ENCODE measurements at places on chromosomes 5 and 9.

DNA sequence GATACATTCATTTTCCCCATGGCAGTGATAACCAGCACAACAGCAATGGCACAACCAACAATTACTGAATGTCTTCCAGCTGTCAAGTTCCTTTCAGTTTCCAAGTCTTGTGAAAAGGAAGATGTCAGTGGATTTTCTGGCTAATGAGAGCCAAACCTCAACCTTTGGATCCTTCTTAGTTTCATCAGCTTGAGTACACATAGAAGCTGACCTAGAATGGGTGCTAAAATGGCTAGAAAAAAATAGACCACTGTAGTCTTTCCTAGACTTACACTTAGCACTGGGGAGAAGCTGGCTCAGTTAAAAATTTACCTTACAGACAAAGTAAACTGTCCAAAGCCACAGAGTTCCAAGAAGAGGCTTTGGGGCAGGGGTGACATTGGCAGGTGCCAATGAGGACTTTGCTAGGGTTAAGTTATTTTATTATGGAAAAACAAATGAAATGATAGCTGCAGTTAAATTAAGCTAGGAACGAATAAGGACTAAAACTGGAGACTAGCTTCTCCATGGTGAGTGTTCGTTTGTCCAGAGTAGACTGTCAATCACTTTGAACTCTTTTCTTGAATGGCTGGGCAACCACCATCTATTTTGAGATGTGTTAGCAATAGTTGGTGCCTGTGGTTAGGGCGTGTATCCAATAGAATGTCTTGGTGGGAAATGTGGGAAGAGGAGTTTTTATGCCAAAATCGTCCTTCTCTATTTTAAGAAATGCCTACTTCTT lies 25.9 kb upstream of the TXN start:
- peak; percentile 37 for DNase-seq

DNA sequence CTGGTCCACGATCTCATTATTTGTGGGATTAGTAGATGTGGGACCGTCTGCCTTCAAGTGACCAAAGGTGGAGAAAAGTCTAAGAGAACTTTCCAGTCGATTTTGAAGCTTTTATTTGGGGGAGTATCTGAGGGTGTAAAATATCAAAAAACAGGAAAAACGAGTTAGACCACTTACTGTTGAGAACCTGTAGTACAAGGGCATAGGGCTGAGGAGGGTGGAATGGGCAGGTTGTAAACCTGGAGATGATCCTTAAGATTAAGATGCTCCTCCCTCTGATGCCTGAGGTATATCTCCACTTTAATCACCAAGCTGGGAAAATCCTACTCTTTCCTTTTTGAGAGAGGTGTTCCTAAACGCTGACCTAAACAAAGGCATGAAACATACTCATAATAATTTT lies 32.0 kb upstream of the GTF2H2C start:
- DNase-seq: no peak

DNA sequence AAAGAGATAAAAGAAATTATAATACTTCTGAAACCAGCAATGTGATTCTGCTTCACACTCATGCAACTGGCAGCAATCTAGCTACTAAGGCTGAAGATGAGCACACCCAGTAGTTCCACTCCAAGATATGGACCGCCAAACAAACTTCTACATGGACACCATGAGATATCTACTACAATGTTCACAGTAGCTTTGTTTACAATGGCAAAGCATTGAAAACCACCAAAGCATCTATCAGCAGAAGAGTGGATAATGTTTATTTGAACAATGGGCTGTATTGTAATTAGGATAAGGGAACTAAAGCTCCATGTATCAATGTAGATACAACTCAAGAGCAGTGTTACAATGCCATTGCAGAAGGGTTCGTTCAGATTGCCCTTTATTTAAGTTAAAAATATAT lies 91.2 kb upstream of the ERBIN start:
- DNase-seq: no peak

GRCh38 chr5:79888643-79889042 lies 102.4 kb downstream of the MTX3 start:
- DNase-seq: no peak

GRCh38 chr5:139415221-139415861 lies 11.5 kb upstream of the SPATA24 start:
- no peak for DNase-seq

- no peak for DNase-seq
These were observed 656 bp downstream of the CEP78 start for GRCh38 chr9:78236551-78236910.

DNA sequence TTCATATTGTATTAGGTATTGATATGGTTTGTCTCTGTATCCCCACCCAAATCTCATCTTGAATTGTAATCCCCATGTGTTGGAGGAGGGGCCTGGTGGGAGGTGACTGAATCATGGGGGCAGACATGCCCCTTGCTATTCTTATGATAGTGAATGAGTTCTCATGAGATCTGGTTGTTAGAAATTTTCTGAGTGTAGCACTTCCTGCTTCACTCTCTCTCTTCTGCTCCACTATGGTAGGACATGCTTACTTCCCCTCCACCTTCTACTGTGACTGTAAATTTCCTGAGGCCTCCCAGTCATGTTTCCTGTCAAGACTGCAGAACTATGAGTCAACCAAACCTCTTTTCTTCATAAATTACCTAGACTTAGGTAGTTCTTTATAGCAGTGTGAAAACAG lies 187.4 kb upstream of the SLC24A2 start:
- DNase-seq: no peak

GRCh38 chr5:170131235-170131634 lies 25.5 kb downstream of the FOXI1 start:
- no peak for DNase-seq

DNA sequence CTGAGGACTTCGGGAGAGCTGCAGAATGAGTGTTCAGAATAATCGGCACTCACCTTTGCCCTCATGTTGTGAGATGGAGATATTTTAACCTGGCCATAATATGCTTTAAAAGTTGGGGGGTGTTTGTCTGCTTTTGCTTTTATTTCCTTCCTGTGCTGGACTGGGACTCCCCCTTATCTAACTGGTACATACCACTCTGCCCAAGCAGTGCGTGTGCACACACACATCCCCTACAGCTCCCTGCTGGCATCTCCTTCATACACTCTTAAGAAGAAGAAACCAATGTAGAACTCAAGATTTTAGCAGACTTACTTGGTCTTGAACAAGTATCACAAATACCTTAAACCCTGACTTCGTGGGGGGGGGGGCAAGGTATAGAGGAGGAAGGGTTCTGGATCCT lies 146.2 kb upstream of the DMRT1 start:
- DNase-seq: no peak

DNA sequence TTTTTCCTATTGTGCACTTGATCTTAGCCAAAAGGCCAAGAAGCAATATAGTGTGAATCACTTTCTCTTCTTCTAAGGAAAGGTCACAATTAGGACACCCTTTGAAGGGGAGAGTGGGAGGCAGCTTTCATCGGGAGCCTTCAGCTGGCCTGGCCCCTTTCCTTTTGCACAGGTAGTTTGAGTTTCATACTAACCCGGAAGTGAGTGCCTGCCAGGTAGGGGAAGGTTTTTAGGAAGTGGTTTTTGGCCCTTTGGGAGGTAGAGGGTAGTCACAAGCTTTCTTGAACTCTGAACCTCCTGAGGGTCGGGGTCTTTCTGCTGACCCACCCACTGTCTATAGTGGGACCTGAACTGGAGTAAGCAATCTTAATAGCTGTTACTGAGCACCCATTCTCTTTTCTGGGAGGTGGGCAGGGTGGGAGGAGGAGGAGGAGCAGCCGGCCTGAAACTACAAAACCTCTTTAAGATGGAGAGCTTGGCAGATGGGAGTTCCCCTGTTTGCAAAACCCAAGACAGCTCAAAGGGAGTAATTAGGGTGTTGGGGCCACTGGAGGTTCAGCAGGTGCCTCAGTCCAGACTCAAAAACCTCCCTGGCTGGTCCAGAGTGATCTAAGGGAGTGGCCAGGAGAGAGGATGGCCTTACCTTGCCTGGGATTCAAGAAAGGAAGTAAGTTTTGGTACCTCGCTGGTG lies 6.0 kb downstream of the LARP1 start:
- DNase-seq: no peak

DNA sequence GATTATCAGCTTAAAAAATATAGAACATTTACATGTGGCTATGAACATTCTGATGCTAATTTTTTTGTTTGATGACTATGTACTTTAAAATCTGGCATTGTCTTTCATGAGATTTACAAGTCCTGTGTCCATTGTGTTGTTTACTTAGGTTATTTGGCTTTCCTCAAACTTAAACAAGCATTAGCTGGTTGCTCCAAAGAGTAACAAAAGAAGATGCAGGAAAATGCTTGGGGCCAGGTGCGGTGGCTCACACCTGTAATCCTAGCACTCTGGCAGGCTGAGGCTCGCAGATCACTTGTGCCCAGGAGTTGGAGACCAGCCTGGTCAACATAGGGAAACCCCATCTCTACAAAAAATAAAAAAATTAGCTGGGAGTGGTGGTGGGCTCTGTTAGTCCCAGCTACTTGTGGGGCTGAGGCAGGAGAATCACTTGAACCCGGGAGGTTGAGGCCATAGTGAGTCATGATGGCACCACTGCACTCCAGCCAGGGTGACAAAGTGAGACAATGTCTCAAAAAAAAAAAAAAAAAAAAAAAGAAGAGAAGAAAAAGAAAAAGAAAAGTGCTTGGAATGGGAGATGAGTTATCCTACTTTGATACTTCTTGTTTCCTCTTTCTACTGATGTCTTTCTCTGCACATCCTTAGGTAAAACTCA lies 39.7 kb downstream of the PAM start:
- DNase-seq: no peak

DNA sequence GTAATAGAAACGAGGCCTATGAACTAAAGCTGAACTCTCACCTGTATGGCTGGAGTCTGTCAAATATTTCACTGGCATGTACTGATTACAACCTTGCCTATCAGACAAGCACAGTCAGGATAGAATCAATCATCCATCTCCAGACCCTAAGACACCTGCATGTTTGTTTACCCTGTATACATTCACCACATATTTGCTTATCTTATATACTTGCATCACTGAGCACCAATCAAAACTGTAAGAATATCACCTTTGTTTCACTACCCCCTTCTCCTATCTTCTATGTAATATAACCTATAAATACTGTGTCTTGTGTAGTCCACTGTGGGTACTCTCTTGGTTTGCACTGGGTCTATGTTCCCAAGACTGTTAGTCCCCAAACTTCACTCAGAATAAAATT lies 1085.7 kb downstream of the TAF11L14 start:
- no peak for DNase-seq

GRCh38 chr5:9429691-9430215 lies 116.1 kb downstream of the SEMA5A start:
- no peak for DNase-seq

- DNase-seq: no peak
These were observed 4.0 kb downstream of the GNPDA1 start for GRCh38 chr5:142008813-142009212.

- no peak for DNase-seq
These were observed 29.8 kb downstream of the TCF7 start for GRCh38 chr5:134143944-134144941.

GRCh38 chr5:31937226-31937625 lies 236.9 kb downstream of the GOLPH3 start:
- DNase-seq: no peak

DNA sequence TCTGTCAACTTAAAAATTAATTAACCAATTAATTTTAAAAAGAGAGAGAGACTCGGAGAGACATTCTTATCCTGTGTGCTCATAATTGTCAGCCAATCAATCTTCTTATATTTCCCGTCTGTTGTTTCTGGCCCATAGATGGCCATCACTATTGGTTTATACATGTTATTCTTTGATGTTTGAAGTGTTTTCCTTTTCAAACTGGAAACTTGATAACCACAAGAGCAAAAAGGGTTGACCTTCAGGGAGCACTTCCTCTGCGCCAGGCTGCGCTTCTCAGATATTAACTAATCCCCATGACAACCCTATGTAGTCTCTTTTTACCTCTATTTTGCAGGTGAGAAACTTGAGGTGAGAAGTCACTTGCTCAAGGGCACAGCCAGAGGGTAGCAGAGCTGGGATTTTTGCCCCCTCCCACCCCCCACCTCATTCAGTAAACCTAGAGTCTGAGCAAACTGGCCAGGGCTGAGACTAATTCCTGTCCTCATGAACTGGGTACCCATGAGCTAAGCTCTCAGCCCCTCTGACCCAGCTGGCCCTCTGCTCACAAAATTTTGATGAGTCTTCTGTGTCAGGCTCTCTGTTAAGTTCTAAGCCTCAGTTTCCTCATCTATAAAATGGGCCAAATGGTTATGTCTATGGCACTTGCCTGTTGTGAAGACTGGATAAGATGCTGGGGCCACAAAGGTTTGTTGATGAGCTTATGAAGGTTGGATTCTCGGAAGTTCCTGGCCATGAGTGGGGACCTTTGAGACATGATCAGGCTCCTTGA lies 86.0 kb upstream of the SH3PXD2B start:
- DNase-seq: no peak

- DNase-seq: no peak
These were observed 2.9 kb upstream of the ICE1 start for GRCh38 chr5:5419291-5420210.

- no peak for DNase-seq
These were observed 152.2 kb downstream of the NR2F1-AS1 start for GRCh38 chr5:93428868-93429267.

DNA sequence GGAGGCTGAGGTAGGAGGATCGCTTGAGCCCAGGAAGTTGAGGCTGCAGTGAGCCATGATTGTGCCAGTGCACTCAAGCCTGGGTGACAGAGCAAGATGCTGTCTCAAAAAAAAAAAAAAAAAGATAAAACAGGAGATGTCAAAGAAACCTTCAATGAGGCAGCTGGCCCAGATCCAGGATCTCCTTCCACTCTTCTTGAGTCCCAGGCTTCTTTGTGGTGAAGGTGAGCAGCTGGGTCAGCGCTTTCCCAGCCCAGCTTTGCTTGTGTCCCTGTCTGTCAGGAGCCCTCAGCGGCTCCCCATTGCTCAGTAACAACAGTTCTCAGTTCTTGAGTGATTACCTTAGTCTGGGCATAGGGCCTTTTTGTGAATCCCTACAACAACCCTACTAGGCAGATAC lies 69.4 kb upstream of the PSD2 start:
- no peak for DNase-seq

- no peak for DNase-seq
These were observed 125.0 kb upstream of the TLE4 start for GRCh38 chr9:79446523-79447307.

DNA sequence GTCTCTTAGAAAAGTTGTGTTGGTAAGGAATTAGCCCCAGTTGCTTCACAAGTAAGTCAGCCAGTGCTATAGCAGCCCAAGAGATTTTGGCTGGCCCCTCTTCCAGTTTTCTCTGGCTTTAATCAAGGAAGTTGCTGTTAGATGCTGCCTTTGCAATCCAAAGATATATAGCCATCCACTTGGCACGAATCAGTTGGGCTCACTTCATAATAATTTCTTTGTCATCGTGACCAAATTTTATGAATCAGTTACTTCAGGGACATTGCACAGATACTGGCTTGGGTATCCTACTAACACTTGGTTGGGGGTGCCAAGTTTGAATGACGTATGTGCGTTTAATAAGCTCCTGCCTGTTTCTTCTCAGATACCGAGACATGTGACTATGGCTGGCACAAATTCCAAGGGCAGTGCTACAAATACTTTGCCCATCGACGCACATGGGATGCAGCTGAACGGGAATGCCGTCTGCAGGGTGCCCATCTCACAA lies 81.5 kb downstream of the VCAN start:
- no peak for DNase-seq

DNA sequence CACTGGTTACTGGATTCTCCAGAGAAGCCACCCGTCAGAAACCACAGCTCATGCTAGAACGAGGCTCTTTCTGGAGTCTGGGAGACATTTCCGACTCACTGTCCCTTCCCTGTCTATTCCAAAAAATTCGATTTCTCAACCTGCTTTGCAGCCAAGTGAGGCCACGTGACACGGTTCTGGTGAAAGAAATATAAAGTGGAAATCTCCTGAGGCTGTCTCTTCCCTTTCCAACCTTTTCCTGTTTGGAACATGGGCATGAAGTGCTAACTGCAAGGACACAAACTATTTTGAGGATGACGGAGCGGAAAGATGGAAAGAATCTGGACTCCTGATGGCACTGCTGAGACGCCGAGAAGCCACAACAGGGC lies 6.1 kb upstream of the PTGS1 start:
- DNase-seq: no peak

Measured in SIG-M5 (cell line).